Peyer's patch (tissue), 4 donors: ENCODE measurements at places on chromosomes 3 and 15. TPM values are rescaled to one million over a fixed set of nuclear protein-coding genes. Genes with fewer than 3 reads are reported as not detected.

CLSTN2 gene
- total RNA-seq: 5.0 TPM

- H3K4me3 ChIP-seq: no peak overlapping the region
- H3K27me3 ChIP-seq: no peaks in the 10 kb centered on the region
- no peaks in the 10 kb centered on the region for H3K36me3 ChIP-seq
- H3K4me1 ChIP-seq: peaks cover 12% of the 10 kb centered on the region
- DNase-seq: no peak
- H3K27ac ChIP-seq: no peak overlapping the region
These were observed 72.9 kb downstream of the DAPK2 start for GRCh38 chr15:63973212-63974009.

GRCh38 chr3:62589078-62589477 is 215.7 kb upstream of the FEZF2 start:
- no peaks in the 10 kb centered on the region for H3K36me3 ChIP-seq
- H3K27ac ChIP-seq: no peak overlapping the region
- H3K4me1 ChIP-seq: no peaks in the 10 kb centered on the region
- H3K4me3 ChIP-seq: no peak overlapping the region
- no peaks in the 10 kb centered on the region for H3K27me3 ChIP-seq

PFKFB4 gene
- 14.0 TPM for total RNA-seq

GRCh38 chr3:179949869-179950268 is 86.9 kb downstream of the PEX5L start:
- no peaks in the 10 kb centered on the region for H3K4me1 ChIP-seq
- no peak overlapping the region for H3K27ac ChIP-seq
- H3K4me3 ChIP-seq: no peak overlapping the region
- DNase-seq: no peak
- no peaks in the 10 kb centered on the region for H3K27me3 ChIP-seq

- H3K36me3 ChIP-seq: no peaks in the 10 kb centered on the region
- H3K4me3 ChIP-seq: no peak overlapping the region
These were observed 31.4 kb upstream of the GABRB3 start for GRCh38 chr15:26804063-26804804.

DNA sequence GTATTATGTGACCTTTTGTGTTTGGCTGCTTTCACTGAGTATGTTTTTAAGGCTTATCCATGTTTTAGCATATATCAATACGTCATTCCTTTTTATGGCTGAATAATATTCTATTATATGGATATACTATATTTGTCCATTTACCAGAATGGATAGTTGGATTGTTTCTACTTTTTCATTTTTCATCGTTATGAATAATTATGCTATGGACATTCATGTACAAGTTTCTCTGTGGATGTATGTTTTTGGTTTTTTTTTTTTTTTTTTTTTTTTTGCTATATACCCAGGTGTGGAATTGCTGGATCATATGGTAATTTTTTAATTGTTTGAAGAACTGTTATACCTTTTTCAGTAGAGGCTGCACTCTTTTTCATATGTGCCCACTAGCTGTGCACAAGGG is 23.5 kb downstream of the DOCK3 start:
- H3K27me3 ChIP-seq: no peaks in the 10 kb centered on the region
- no peaks in the 10 kb centered on the region for H3K36me3 ChIP-seq
- no peak overlapping the region for H3K27ac ChIP-seq
- H3K4me3 ChIP-seq: no peak overlapping the region

TOPBP1 gene
- total RNA-seq: 22.6 TPM

DNA sequence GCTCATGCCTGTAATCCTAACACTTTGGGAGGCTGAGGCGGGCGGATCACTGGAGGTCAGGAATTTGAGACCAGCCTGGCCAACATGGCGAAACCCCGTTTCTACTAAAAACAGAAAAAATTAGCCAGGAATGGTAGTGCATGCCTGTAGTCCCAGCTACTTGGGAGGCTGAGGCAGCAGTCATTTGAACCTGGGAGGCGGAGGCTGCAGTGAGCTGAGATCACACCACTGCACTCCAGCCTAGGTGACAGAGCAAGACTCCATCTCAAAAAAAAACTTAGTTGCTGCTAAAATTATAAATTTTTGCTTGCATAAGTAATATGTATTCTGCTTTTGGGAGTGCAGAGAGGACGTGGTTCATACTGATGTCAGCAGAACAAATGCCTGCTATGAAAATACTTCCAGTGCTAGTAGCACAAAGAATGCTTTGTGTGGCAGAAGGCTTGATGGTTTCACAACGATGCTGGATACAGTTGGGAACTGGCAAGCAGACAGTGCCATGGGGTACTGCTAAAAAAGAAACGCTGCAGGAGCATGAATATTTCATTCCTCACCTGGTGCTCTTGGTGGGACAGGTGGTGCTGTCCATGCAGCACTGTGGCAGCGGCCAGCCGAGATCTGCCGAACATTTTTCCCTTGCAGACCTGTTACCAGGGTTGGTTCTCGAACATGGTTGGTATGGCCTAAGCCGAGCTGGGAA is 31.1 kb downstream of the FBXL22 start:
- H3K27ac ChIP-seq: no peak overlapping the region
- H3K4me3 ChIP-seq: no peak overlapping the region
- H3K4me1 ChIP-seq: no peaks in the 10 kb centered on the region
- no peaks in the 10 kb centered on the region for H3K27me3 ChIP-seq
- no peaks in the 10 kb centered on the region for H3K36me3 ChIP-seq

DNA sequence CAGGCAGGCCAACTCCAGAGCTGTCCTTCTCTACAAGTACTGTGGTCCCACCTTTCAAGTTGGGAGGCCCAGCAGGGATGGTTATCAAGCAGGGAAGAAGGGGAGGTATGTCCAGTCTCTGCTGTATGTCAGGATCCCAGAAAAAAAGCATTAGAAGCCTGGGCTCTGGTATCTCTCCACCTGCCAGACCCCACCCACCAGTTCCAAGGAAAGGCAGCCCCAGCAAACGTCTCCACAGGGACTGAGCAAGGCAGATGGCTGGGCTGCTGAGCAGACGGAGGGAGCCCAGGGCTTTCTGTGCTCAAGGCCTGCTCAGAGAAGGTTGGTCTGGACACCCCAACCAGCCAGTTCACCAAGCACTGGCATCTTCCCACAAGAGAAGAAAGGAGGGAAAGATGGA is 287.8 kb downstream of the XXYLT1 start:
- H3K4me3 ChIP-seq: no peak overlapping the region
- H3K36me3 ChIP-seq: no peaks in the 10 kb centered on the region
- no peak overlapping the region for H3K27ac ChIP-seq

- no peak for DNase-seq
- H3K27ac ChIP-seq: no peak overlapping the region
- H3K4me3 ChIP-seq: no peak overlapping the region
These were observed 25.5 kb downstream of the PGPEP1L start for GRCh38 chr15:98981851-98982722.

GRCh38 chr3:8848696-8849131 is 79.3 kb upstream of the OXTR start:
- no peak overlapping the region for H3K27ac ChIP-seq
- H3K4me1 ChIP-seq: no peaks in the 10 kb centered on the region
- no peak overlapping the region for H3K4me3 ChIP-seq
- no peak for DNase-seq

ST8SIA2 gene
- total RNA-seq: not detected
